Progenitor cell of endocrine pancreas (in vitro differentiated cells): ENCODE measurements at places on chromosomes 13 and 19. TPM values are rescaled to one million over a fixed set of nuclear protein-coding genes. Genes with fewer than 3 reads are reported as not detected.

- peak; percentile 75 for DNase-seq
Measured at GRCh38 chr19:44447916-44448674, at the start of gene ZNF229. Gene ZNF229, minus strand, starts transcription at chr19:44448472. Its CDS starts 5,625 bp downstream, at chr19:44442847.

GRCh38 chr19:19655641-19656343 is 7.7 kb downstream of the ATP13A1 start:
- DNase-seq, result no peak

- DNase-seq, result no peak
Measured at GRCh38 chr13:39963612-39964011, 308.1 kb downstream of the COG6 start.

DNA sequence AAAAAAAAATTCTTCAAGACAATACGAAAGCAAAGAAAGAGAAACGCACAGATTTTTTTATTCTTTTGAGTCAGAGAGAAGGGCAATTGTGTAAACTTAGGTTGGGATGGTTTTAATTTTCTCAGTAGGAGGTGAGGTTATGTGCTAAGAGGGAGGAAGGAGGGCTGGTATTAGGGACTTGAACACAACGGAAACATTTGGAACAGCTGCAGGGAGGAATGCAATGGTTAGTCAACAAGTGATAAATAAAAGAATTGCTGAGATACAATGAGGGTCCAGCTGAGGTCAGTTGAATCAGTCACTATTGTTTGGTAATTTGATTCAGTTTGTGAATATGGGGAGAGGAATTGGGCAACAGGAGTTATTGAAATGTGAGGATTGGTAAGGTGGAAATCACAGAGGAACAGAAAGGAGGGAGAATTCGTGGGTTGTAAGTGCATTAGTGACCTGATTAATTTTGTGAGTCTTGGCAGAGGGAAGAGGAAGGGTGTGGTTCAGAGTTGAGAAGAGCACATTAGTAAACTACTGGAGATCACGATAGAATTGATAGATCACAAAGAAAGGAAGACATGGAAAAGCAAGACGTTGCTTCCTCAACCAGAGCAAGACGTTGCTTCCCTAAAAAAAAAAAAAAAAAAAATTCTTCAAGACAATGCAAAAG is 499.5 kb upstream of the SPRY2 start:
- DNase-seq, result no peak

- DNase-seq, result no peak
Measured at GRCh38 chr19:2477732-2478191, 1.8 kb downstream of the GADD45B start.

DNA sequence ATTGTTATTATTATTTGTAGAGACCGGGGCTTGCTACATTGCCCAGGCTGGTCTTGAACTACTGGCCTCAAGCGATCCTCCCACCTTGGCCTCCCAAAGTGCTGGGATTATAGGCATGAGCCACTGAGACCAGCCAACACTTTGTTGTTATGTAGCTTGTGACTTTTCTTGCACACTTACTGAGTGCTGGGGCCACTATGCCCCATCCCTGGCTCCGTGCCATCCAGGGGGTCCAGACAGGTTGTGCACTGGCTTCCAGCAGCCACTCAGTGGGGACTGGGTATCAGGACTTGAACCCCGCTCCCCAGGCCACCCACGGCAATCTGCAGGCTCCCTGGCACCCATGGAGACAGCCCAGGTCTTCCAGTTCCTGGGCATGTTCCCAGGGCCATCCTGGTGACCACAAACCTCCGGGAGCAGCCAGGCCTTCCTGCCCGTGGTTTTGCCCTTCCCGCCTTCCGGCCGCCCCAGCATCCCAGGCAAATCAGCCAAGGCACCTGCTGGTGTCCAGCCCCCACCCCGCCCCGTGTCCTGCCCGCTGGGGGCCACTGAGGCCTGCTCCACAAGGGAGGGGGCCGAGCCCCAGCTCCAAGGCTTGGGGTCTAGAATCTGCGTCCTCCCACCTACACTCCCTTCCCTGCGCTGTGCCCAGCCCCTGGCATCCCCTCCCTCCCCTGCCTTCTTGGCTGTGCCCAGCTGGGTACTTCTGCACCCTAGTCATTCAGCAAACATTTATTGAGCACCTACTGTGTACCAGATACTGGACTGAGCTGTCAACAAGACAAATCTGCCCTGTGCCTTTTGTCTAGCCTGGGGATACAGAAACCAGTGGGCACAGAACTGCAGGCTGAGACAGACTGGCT is 23.7 kb upstream of the SEMA6B start:
- DNase-seq, result no peak

DNA sequence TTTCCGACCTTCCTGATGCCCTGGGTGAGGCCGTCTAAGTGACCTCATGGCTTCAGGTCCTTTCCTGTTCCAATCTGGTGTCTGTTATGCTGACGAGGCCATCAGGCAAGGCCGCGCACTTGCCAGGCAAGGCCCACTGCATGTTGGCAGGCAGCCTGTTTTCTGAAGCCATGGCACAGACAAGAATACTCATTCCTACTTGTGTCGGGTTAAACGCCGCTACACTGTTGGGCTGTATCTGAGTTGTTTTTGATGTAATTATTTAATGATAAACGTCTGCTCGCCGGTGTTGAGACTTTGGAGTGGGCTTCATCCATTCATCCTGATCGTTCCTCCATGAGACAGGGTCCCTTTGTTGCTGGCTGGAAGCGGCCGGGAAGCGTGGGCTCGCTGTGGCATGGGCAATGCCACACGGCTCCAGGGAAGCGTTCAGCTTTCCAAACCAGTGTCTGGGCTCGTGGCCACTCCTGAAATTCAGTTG is 92.1 kb downstream of the ATP11A start:
- DNase-seq, result no peak

Gene PCDH17
- 17.5 and 18.9 TPM in 2 replicates for total RNA-seq

Gene KLC3
- 1.1 and 1.6 TPM in 2 replicates for total RNA-seq

Gene TMEM143
- total RNA-seq, result 9.5 and 10.3 TPM in 2 replicates

Gene CYP2F1
- total RNA-seq, result not detected in 2 replicates

Gene TMC4
- 119 and 125 TPM in 2 replicates for total RNA-seq

Gene NTN5
- total RNA-seq, result 0.91 and 1.0 TPM in 2 replicates

Gene ERICH6B
- total RNA-seq, result not detected in 2 replicates

Gene MISP3
- total RNA-seq, result 3.0 and 3.5 TPM in 2 replicates

Gene SERPINE3
- total RNA-seq, result not detected in 2 replicates
